Activated naive CD8-positive, alpha-beta T cell treated with anti-CD3 and anti-CD28 coated beads for 36 hours (primary cell): ENCODE measurements at places on chromosomes 4 and X.

DNA sequence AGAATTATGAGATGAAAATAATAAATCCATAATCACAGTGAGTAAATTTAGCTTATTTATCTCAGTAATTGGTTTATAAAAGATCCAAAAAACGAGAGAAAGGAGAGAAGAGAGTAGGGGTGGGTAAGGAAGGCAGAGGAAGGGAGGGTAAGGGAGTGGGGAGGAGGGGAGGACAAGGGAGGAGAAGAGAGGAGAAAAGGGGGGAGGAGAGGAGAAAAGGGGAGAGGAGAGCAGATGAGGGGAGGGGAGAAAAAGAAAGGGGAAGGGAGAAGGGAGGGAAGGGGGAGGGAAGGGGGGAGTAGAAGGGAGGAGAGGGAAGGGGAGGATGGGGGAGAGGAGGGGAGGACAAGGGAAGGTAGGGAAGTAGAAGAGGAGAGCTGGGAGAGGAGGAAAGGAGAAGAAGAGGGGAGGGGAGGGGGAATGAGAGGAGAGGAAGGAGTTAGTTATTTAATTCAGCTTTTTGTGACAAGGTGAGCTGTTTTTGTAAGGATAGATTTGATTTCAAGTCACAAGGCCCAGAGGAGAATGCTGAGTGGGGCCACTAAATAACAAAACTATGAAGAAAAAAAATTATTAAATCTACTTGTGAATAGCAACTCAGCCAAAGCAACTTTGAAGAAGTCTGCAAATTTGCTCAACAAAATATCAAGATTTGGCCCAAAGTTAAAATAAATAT, 454.3 kb downstream of the ARAP2 start:
- DNase-seq, result no peak

DNA sequence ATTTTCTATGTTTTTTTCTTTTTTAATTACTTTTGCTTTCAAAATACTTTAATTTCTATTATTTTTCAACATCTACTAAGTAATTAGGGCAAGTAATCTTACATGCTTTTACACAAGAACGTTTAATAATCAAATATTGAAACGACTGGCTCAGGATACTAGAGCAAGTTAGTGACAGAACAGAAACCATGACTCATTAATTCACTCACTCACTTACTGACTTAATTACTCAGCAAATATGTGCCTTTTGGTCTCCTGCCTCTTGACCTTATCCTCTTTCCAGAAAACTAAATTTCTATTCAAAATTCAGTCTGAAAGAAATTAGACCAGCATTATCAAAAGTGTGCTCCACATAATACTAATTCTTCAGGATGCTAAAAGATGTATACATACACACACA, 314.9 kb upstream of the TEX13C start:
- no peak for DNase-seq

GRCh38 chr4:3767570-3768288, 1.5 kb downstream of the ADRA2C start:
- DNase-seq, result peak; percentile 32

DNA sequence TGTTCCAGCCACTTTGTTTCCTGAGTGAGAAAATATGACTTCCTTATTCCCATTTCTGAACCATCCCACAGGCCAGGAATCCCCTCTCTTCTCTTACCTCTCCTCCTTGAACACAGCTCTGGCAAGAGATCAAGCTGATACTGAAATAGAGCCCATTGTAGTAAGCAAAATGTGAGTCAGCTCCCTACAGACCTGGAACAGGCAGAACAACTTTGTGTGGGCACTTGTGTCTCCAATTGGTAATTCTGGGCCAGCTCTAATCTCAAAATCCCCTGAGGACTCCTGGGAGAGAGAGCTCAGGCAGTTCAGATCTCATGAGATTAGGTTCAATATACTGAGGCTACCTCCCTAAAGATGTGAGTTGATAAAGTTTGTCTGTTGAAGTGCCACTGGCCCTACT, 213.5 kb downstream of the GUCY2F start:
- DNase-seq, result no peak

GRCh38 chrX:110045421-110045820, 42.5 kb downstream of the TMEM164 start:
- no peak for DNase-seq

GRCh38 chr4:159937595-159937994, 834.7 kb downstream of the RAPGEF2 start:
- DNase-seq, result no peak

DNA sequence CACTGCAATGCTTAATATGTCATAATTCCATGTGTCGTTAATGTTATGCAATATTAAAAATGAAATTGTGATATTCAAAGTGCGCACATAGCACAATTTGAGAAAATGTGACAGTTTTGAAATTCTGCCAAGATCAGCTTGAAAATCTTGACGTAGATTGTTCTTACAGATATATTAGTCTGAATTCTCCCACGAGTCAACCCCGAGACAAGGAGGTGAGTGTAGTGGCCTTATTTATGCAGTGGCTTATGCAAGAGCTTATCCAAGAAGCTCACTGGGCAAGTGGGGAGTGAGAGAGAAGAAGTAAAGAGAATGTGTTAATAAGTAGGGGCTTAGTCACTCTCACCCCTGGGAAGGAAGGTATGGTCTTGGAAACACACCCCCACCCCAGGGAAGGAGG, 286.1 kb upstream of the STS start:
- DNase-seq, result no peak

- no peak for DNase-seq
These were observed 181.8 kb upstream of the GPRIN3 start for GRCh38 chr4:89489338-89489771.

- DNase-seq, result no peak
These were observed 36.1 kb upstream of the TLR2 start for GRCh38 chr4:153647975-153648374.

- DNase-seq, result no peak
These were observed 143.5 kb downstream of the MGST2 start for GRCh38 chr4:139808808-139809756.

GRCh38 chr4:4506961-4507360, 34.9 kb downstream of the STX18 start:
- no peak for DNase-seq

- DNase-seq, result no peak
These were observed 79.9 kb downstream of the TSPAN7 start for GRCh38 chrX:38641197-38641596.

DNA sequence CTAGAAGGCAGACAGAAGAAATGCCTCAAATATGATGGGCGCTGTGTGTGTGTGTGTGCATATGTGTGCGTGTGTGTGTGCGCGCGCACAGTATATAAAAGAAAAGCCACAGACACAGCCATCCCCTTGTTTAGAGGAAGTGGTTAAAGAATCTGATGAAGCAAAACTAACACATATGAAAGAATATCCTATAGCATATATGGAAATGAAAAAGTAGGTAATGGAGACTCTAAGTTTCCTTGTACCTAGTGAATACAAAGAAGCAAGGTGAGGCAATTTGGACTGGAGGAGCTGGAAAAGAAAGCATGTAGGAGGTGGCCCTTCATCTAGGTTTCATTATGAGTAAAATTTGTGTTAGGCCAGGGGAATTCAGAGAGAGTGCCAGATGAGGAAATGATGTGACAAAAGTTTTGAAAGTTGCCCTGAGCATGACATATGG, 58.6 kb upstream of the MCF2 start:
- DNase-seq, result peak; percentile 28

DNA sequence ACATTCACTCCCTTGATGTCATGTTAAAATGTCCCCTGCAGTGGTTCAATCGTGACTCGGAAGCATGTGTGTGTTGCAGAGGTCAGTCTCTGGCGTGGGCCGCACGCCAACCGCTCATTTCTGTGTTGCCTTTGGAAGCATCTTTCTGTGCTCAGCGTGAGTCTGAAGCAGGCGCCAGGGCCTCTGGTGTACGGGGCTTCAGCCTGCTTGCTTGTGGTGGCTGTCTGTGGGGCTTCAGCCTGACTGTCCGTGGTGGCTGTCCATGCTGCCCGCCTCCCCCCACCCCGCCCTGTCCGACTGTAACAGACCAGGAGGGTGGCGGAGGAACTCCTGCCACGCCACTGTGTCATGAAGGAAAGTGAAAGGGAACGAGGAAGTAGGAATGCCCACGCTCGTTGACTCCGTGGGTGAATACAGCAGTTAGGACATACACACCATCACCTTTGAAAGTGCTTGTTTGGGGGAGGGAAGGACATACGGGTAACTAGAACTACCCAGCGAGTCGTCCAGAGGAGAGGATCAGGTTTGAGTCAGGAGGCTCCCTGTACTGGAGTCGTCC, 14.7 kb upstream of the CLCN4 start:
- DNase-seq, result no peak

GRCh38 chr4:110049951-110050925, 137.6 kb downstream of the EGF start:
- peak; percentile 21 for DNase-seq

GRCh38 chr4:22427675-22428074, 88.2 kb downstream of the ADGRA3 start:
- DNase-seq, result no peak

GRCh38 chr4:72679666-72680065, 110.6 kb upstream of the ADAMTS3 start:
- no peak for DNase-seq

- DNase-seq, result no peak
These were observed 186.4 kb downstream of the SPRY1 start for GRCh38 chr4:123583043-123583442.

DNA sequence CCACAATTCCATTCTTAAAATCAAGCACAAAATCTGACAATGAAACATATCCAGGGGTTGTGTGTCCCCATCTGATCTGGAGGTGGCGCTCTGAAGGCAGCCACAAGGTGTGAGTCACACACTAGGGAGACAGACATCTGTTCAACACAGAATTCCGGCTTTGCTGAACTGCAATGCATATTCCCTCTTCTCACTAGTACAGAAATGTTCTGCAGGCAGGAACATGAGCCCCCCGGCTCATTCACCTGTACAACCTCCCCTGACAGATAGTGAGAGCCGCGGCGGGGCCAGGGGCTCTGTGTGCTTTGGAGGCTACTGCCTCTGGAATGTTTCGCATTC, 41.9 kb downstream of the WDR1 start:
- DNase-seq, result no peak

- DNase-seq, result no peak
These were observed 308.5 kb downstream of the CAMK2D start for GRCh38 chr4:113452868-113453620.

DNA sequence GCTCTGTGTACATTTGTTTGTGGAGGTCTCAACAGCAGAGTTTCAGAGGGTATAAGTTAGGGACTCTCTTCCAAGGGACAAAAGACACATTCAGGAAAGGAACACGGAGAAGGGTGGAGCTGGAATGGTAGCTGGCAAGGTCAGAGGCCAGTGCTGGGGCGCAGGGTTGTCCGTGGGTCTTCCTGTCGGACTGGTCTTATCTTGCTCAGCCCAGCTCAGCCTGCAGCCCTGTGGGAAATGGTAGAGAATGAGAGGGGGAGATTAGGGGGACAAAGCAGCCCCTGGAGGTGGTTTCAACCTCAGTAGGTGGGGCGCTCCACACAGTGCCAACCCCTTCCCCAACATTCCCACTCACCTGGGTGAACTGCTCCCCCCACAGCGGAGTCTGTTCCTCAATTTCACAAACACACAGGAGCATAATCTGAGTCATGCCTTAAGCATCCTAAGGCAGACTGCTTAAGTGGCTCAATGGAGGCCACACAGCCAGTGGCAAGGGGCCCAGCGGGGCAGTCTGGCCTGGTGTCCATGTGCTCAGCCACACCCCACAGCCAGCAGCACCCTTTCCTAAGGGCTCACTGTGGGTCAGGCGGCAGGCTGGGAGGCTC, 6.9 kb upstream of the HDAC6 start:
- no peak for DNase-seq

- no peak for DNase-seq
These were observed 77.4 kb upstream of the PRSS48 start for GRCh38 chr4:151199319-151200190.

DNA sequence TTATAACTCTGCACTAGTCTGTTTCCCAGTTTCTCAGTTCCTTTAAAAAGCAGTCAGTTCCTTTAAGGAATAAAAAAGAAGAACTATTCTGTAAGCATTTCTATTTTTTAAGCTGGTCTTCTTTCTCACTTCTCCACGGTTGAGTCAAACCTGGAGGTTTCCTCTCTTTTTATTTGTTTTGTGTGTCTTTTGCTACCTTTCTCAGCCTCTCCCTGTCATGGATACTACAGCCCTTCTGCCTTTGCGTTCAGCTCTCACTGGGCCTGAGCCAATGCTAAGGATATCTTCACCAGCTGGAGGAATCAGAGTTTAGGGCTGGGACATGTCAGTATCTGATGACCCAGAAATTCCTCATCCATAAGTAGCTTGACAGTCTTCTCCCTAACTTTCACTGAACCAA, 49.7 kb upstream of the PRKX start:
- DNase-seq, result no peak

- DNase-seq, result no peak
These were observed 225.1 kb downstream of the FAM47A start for GRCh38 chrX:33906971-33907370.
